Neural crest cell (in vitro differentiated cells): ENCODE measurements at places on chromosomes 1 and 21. TPM values are rescaled to one million over a fixed set of nuclear protein-coding genes. Genes with fewer than 3 reads are reported as not detected.

The SPRR1A gene
- total RNA-seq, result not detected in 2 replicates

The CFHR4 gene
- total RNA-seq, result not detected in 2 replicates

The PRR9 gene
- not detected in 2 replicates for total RNA-seq

The NPPA gene
- not detected in 2 replicates for total RNA-seq

GRCh38 chr1:219772265-219773036 is 155.9 kb downstream of the SLC30A10 start:
- no peak for DNase-seq
- no peaks in the 10 kb centered on the region for H3K27me3 ChIP-seq
- H3K4me1 ChIP-seq, result peaks cover 29% of the 10 kb centered on the region
- H3K36me3 ChIP-seq, result peaks cover 25% of the 10 kb centered on the region
- H3K4me3 ChIP-seq, result peak overlapping the region; percentile 26
- H3K27ac ChIP-seq, result peak overlapping the region; percentile 24

DNA sequence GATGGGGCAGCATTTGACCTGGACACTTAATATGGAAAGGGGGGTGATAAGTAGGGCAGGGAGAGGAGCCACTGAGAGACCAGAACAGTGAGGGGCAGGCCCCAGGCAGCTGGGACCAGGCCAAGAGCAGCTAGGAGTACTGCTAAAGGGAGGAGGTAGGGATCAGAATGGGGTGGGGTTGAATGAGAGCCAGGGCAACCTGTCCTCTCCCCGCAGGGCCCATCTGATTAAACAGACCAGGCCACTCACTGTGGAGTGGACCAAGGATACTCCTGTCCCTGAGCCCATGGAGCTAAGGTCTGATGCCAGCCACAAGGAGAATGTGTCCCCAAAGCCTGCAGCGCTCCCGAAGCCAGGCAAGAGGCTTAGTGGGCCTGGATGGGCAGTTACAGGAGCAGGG is 2.1 kb downstream of the C1orf167 start:
- H3K27ac ChIP-seq, result peak overlapping the region; percentile 8
- H3K4me1 ChIP-seq, result peaks cover 18% of the 10 kb centered on the region
- H3K27me3 ChIP-seq, result peaks cover 34% of the 10 kb centered on the region
- no peak for DNase-seq
- no peaks in the 10 kb centered on the region for H3K36me3 ChIP-seq

- no peaks in the 10 kb centered on the region for H3K36me3 ChIP-seq
- no peak overlapping the region for H3K27ac ChIP-seq
- DNase-seq, result no peak
- no peaks in the 10 kb centered on the region for H3K4me1 ChIP-seq
- no peak overlapping the region for H3K4me3 ChIP-seq
These were observed 213.5 kb upstream of the IRF2BP2 start for GRCh38 chr1:234823191-234824176.

- H3K4me1 ChIP-seq, result no peaks in the 10 kb centered on the region
- no peaks in the 10 kb centered on the region for H3K36me3 ChIP-seq
- no peak overlapping the region for H3K4me3 ChIP-seq
- no peak overlapping the region for H3K27ac ChIP-seq
- no peak for DNase-seq
- no peaks in the 10 kb centered on the region for H3K27me3 ChIP-seq
These were observed 360.1 kb downstream of the BARHL2 start for GRCh38 chr1:90356991-90357390.

DNA sequence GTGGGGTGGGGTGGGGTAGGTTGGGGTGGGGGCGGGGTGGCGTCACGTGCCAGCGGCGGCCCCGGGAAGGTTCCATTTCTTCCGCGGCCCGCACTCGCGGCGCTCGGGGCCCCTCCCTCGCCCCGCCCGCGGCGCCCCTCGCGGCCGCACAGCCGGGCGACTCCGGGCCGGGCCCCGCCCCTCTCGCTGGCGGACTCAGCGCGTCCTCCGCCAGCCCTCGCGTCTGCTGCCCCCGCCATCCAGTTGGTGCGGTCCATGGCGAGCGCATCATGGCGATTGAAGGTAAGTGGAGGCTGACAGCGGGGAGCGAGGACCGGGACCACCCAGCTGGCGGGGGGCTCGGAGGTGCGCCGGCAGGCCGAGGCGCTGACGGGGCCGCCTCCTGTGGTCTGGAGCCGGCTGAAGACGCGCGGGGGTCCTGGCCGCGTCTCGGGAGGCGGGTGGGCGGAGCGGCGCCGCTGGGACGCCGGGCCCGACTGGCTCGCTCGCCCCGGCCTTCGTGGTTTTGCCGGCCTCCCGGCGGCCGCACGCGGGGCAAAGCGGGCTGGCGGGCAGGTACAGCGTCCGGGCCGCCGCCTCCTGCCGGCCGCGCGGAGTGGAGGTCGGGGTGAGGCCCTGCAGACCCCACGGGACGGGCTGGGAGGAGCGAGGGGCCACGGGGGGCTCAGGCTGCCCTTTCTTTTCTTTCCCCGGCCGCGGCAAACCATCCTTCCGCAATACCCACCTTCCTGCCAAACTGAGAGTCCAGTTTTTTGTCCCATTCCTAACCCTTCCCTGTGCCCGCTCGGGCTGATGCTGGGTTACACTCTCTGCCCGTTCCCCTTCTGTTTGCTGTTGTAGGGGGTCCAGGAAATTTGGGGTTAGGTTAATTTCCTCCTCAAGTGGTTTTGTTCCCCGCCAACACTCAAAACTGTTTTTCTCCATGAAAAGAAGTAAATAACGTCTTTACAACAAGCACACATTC is at the start of gene SYT14:
SYT14 (plus strand) TSS at position 222 of the 964 bp plus-strand sequence; CDS start at position 270, 48 bp downstream.
- peaks cover 75% of the 10 kb centered on the region for H3K27me3 ChIP-seq
- H3K4me3 ChIP-seq, result peak within 1 kb of the TSS; percentile 91
- no peaks in the 10 kb centered on the region for H3K36me3 ChIP-seq
- peaks cover 14% of the 10 kb centered on the region for H3K4me1 ChIP-seq
- peak; percentile 59 for DNase-seq
- no peak within 1 kb of the TSS for H3K27ac ChIP-seq

DNA sequence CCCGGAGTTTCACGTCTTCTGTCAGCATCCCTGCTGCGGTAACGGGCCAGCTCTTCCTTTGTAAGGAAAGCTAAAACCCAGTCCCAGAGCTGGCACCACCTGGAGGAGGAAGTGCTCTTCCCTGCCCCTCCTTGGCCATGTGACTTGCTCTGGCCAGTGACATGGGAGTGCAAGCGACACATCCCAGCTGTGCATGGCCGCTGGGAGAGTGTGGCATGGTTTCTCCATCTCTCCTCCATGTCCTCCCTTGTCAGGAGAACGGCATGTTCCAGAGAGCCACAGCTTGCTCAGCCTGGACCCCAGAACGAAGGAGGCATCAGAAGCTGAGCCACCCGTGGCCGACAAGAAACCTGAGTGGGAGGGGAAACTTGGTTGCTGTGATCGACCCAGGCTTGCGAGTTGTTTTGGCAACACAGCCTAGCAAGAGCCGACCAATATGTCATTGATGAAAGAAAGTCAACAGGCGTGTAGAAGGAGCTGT is 2.7 kb upstream of the PRXL2B start:
- peak overlapping the region; percentile 62 for H3K4me3 ChIP-seq
- no peak for DNase-seq
- H3K27me3 ChIP-seq, result peaks cover 10% of the 10 kb centered on the region

DNA sequence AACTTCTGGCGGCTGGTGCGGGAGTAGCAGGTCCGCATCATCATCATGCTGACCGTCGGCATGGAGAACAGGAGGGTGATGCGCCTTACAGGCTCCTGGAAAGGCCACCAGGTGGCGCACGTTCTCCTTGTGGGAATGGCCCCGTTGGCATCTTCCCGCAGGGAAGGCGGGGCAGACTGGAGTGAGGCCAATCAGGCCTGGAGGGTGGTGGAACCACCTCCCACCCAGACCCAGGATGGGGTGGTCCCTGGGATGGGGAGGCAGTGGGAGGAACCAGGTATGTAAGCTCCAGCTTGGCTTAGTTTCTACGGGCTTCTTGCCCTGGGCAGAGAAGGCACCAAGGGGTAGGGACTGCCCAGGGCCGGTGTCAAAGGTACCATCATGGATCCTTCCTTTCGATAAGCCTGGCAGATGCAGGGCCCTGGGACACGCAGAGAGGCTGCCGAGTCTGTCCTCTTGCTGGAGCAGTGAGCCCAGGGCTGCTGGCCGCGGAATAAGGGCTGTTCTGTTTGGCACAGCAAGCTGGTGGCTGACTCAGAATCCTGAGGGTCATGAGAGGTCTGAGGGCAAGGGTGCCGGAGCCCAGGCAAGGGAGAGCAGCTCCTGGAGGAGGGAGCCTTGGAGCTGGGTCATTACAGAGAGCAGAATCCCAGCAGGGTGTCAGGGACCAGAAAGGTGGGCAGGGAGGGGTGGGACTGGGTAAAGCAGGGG is 8.7 kb upstream of the LGR6 start:
- no peak overlapping the region for H3K27ac ChIP-seq
- no peaks in the 10 kb centered on the region for H3K36me3 ChIP-seq
- no peak overlapping the region for H3K4me3 ChIP-seq
- peak; percentile 93 for DNase-seq
- peaks cover 14% of the 10 kb centered on the region for H3K4me1 ChIP-seq
- peaks cover 5% of the 10 kb centered on the region for H3K27me3 ChIP-seq

DNA sequence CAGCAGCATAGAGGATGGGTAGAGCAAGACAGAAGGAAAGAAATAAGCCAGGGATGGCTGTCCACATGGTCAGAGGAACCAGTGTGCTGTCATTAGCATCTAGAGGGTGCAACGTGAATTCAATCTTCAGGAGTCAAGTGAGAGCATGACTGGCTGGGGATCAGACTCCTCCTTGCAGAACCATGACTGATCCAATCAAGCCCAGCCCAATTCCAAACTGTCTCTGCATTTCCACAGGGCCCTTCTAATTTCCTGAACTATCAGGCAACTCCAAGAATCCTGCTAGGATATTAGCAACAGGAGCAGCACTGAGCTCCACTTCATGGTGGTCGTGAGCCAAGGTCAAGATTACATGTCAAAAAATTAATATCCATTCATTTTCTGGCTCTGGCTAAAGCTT is 166.8 kb upstream of the CAMK1G start:
- no peak for DNase-seq
- H3K4me3 ChIP-seq, result no peak overlapping the region
- peak overlapping the region; percentile 16 for H3K27ac ChIP-seq
- no peaks in the 10 kb centered on the region for H3K36me3 ChIP-seq
- peaks cover 13% of the 10 kb centered on the region for H3K4me1 ChIP-seq

DNA sequence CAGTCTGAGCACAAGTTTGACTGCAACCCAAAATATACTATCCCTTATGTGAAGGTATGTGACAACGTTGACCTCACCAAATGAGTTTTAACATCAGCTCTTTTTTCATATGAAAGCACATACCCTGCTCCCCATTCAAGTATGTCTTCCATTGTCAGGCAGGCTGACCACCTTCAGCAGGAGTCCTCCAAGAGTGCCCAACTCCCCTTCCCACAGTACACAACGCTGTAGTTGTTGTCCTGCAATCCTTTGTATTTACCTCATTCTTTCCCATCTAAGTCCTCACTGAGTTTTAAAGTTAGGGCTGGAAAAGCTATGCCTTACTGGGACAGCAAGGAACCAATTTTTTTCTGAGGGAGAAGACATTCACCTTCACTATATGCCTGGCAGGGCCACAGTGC is 14.7 kb downstream of the SFPQ start:
- no peak for DNase-seq
- no peaks in the 10 kb centered on the region for H3K27me3 ChIP-seq
- no peak overlapping the region for H3K27ac ChIP-seq
- peaks cover 32% of the 10 kb centered on the region for H3K4me1 ChIP-seq
- no peak overlapping the region for H3K4me3 ChIP-seq

- H3K27ac ChIP-seq, result no peak overlapping the region
- peak overlapping the region; percentile 14 for H3K4me3 ChIP-seq
- DNase-seq, result peak; percentile 60
- no peaks in the 10 kb centered on the region for H3K36me3 ChIP-seq
These were observed 2.5 kb downstream of the RGS4 start for GRCh38 chr1:163071405-163072255.

DNA sequence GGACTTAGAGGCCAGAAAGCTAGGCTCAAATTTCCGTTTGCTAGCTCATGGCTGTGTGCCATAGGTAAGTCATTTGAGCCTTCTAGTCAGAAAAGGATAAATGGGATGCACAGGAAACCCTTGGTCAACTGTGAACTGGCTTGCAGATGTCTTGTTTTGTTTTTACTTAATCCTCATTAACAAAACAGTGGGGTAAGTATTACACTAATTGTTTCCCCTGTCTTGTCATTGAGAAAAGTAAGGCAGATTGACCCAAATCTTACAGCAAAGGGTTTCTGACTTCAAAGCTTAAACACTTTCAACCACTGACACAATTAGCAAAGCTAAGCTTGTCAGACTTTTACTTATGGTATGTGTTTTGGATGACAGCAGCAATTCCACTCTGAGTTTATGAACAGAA is 291.3 kb downstream of the NTNG1 start:
- H3K4me3 ChIP-seq, result no peak overlapping the region
- H3K27me3 ChIP-seq, result no peaks in the 10 kb centered on the region
- H3K36me3 ChIP-seq, result peaks cover 2% of the 10 kb centered on the region
- no peak for DNase-seq
